ENCODE measurements at places on chromosomes 3 and 15.

GRCh38 chr3:85316252-85316651, 357.5 kb downstream of the CADM2 start:
- no peak for DNase-seq

DNA sequence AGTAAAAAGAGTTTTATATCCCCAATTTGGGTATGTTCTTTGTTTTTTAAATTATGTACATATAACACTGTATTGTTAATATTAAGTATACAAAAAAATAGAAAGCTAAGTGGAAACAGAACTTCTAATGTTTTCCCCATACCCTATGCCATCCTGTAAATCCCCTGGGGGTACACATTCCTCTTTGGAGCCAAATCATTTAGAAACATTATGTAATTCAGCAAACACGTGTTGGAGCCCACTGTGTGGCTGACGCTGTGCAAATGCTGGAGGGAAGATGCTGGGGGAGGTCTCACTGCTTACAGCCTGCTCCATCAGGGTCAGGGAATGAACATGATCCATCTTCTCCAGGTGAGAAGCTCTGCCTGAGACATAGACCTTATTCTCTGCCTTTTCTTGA, 52.8 kb downstream of the CRTC3 start:
- DNase-seq: no peak

GRCh38 chr3:119810018-119810435, 28.1 kb downstream of the NR1I2 start:
- no peak for DNase-seq

GRCh38 chr15:71508081-71508682, 302.2 kb upstream of the NR2E3 start:
- no peak for DNase-seq

- DNase-seq: no peak
Observed at GRCh38 chr3:127483902-127484591, 106.5 kb downstream of the TPRA1 start.

DNA sequence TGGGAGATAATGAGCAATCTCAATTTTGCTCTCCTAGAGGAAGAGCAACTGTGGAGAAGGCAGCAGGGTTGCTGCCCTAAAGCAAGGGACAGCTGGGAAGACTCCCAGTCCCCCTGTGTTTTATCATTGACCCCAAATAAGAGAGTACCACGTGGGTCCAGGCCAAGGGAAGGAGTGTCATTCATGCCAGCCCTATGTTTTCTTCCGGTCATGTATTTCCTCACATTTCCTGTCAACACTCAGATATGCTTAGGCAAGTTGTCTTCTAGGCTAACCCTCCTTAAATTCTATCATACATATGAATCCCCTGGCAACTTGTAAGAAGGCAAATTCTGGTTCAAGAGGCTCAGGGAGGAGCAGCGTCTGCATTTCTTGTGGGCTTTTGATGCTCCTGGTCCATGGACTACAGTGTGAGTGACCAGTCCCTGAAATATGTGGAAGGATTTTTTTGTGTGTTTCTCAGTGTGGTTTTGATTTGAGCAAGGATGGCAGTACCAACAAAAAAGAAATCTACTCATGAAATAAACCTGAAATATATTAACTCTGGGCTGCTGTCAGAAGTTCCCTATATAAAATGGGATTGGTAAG, 31.9 kb upstream of the RPP14 start:
- DNase-seq: no peak

DNA sequence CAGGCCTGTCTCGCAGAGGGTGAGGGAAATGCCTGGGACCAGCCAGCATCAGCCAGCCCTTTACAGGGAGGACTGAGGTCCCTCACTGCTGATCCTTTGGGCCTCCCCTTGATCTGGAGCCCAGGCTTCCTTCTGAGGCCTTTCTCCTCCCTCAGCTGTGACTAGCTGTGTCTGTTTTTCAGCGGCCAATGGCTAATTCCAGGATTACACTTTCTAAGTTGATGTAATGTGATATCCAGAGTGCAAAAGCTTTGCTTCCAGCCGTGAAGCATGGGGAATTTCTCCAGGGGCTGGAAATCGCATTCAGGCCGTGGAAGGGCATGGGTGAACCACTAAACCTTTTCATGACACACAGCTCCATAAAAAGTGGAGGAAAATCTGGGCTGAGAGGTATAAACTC, 157.6 kb downstream of the SHQ1 start:
- DNase-seq: no peak
